ENCODE measurements at places on chromosomes 6 and 20. TPM values are rescaled to one million over a fixed set of nuclear protein-coding genes. Genes with fewer than 3 reads are reported as not detected.

The RHAG gene
- total RNA-seq, result not detected

The CDK19 gene
- 12.6 TPM for total RNA-seq

DNA sequence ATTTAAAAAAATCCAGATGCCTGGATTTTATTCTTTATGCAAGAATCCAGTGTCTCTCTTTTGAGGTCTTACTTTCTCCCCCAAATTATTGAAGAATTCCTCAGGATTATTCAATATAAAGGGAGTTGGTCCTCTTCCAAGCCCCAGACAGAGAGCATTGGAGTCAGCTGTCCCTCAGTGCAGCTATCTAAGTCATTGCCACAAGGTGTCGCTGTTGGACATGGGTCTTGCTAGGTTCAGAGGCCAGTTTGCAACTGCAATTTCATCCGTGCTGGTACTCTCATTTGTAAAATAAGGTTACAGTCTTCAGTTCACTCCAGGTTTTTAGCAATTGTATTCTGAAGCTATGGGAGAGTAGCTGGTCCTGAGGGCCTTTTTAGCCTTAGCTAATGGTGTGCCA lies 27.8 kb downstream of the CCN2 start:
- no peak overlapping the region for H3K4me3 ChIP-seq
- H3K36me3 ChIP-seq, result no peaks in the 10 kb centered on the region
- H3K4me1 ChIP-seq, result no peaks in the 10 kb centered on the region
- no peaks in the 10 kb centered on the region for H3K27me3 ChIP-seq
- DNase-seq, result peak; percentile 45

- peak overlapping the region; percentile 83 for H3K27ac ChIP-seq
- H3K4me3 ChIP-seq, result peak overlapping the region; percentile 85
- no peaks in the 10 kb centered on the region for H3K27me3 ChIP-seq
Observed at GRCh38 chr6:21594416-21595281, 1.1 kb downstream of the SOX4 start.

GRCh38 chr6:32941214-32941768 lies 463 bp upstream of the HLA-DMB start:
- no peaks in the 10 kb centered on the region for H3K4me1 ChIP-seq
- no peaks in the 10 kb centered on the region for H3K36me3 ChIP-seq
- H3K27me3 ChIP-seq, result no peaks in the 10 kb centered on the region
- no peak overlapping the region for H3K4me3 ChIP-seq
- no peak overlapping the region for H3K27ac ChIP-seq

- no peak overlapping the region for H3K27ac ChIP-seq
- no peaks in the 10 kb centered on the region for H3K36me3 ChIP-seq
- H3K4me3 ChIP-seq, result no peak overlapping the region
- DNase-seq, result no peak
Observed at GRCh38 chr6:91464201-91464600, 877.3 kb upstream of the MAP3K7 start.

- DNase-seq, result no peak
- peaks cover 2% of the 10 kb centered on the region for H3K4me1 ChIP-seq
- no peaks in the 10 kb centered on the region for H3K36me3 ChIP-seq
- no peaks in the 10 kb centered on the region for H3K27me3 ChIP-seq
- H3K27ac ChIP-seq, result no peak overlapping the region
- H3K4me3 ChIP-seq, result no peak overlapping the region
Observed at GRCh38 chr6:17492350-17492749, 99.0 kb downstream of the CAP2 start.

DNA sequence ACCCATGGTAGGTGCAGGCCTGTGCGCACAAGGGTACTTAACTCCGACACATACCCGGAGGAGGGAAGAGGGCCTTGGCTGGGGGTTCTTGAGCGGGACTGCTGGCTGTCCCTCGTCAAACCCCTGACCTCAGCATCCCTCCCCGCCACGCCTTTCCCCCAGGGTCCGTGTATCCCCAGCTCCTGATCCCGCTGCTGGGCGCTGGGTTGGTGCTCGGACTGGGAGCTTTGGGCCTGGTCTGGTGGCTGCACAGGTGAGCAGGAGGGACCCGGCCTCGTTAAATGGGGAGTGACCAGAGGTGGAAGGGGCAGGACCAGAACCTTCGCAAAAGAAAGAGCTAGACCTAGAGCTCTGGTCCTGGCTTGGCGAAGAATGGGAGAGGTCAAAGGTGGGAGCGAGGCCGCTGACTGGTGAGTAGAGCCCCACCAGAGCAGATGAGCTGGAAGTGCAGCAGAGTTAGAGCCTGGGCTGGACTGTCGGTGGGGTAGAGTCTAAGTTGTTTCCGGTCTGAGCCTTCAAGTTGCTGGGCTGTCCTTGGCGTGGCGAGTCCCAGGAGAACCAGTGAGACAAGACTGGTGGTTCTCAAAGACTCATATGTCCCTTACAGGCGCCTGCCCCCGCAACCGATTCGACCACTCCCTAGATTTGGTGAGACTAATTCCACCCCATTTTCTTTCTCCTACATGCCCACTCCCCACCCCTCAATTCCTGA lies 963 bp downstream of the MPIG6B start:
- no peaks in the 10 kb centered on the region for H3K27me3 ChIP-seq
- peaks cover 5% of the 10 kb centered on the region for H3K4me1 ChIP-seq

GRCh38 chr6:45428727-45429126 lies 51.0 kb upstream of the SUPT3H start:
- H3K27me3 ChIP-seq, result no peaks in the 10 kb centered on the region
- H3K4me3 ChIP-seq, result no peak overlapping the region
- H3K36me3 ChIP-seq, result no peaks in the 10 kb centered on the region
- no peaks in the 10 kb centered on the region for H3K4me1 ChIP-seq
- H3K27ac ChIP-seq, result no peak overlapping the region
